NCI-H1417 (cell line): ENCODE measurements at places on chromosomes 4 and X.

- DNase-seq: no peak
Measured at GRCh38 chr4:88706574-88706973, 8.9 kb upstream of the NAP1L5 start.

- DNase-seq: no peak
Measured at GRCh38 chrX:38004046-38004445, 2.3 kb upstream of the SYTL5 start.

GRCh38 chrX:133969191-133969590 lies 16.2 kb downstream of the GPC3 start:
- DNase-seq: no peak

DNA sequence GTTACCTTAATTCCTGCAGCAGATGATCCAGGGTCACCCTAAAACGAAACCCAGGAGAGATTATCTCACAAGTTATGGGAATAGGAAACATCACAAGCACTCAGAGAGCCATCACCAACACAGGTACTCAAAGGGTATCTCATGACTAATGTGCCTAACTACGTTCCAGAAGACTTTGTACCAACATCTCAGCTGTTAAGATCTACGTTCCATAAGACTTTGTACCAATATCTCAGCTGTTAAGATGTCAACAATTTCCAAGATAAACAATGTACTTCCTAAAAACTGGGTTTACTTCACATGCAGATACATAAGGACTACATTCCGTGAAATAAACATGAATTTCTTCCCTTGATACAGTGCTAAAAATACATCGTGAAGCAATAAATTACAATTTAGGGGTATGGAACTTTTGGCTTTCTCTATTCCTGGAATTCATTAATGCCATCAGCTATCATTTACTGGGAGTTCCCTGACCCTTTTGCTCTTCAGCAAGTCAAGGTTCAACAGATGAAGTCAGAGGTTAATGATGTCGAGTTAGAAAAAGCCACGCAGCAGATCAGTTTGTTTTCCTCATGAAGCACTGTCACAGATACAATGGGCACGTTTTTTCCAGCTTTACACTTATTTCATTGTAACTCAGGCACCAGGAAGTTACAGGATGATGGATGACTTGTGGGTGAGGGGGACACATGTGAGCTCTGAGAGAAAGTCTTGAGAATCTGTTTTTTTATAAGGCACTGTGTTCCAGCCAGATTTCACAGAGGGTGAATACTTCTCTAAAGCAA lies 127.0 kb upstream of the ETNPPL start:
- DNase-seq: no peak

DNA sequence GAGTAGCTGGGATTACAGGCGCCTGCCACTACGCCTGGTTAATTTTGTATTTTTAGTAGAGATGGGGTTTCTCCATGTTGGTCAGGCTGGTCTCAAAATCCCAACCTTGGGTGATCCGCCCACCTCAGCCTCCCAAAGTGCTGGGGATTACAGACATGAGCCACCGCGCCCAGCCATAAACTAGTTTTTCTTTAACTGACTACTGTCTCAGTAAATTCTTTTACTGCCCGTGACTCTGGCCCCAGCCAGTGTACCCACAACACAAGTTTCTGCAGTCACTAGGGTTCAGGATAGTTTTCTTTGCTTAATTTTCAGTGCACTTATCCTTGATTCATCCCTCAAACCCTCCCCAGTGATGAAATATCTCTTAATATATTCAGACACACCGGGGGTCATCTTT lies 8.3 kb downstream of the SHROOM2 start:
- no peak for DNase-seq

- DNase-seq: no peak
Measured at GRCh38 chr4:1192091-1192492, 19.7 kb upstream of the SPON2 start.

DNA sequence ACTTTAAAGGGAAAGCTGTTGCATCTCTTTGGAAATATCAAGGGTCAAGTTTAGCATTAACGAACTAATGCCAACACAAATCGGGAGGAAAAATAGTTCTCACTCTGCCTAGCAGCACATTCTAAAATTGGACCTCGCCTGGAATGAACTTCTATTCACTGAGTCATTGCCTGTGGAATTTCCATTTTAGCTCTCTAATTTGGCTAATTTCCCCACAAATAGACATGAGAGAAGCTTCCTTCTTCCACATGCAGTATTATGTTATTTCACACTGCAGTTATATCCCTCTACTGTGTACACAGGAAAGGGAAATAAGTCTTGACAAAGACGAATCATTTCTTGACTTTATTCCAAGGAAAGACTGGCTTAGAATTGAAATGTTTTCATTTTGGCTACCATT lies 9.3 kb downstream of the ZXDA start:
- no peak for DNase-seq

- DNase-seq: no peak
Measured at GRCh38 chrX:99603091-99603814, 806.8 kb downstream of the PCDH19 start.

DNA sequence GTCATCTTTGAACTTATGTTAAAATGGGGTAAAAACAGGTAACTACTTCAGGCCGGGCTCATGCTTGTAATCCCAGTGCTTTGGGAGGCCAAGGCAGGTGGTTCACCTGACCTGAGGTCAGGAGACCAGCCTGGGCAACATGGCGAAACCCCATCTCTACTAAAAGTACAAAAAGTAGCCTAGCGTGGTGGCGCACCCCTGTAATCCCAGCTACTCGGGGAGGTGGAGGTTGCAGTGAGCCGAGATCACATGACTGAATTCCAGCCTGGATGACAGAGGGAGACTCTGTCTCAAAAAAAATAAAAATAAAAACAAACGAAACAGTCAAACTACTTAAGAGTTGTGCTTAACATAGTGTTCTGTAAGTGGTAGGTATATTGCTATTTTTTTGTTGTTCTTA lies 2.5 kb downstream of the DDX3X start:
- DNase-seq: no peak

DNA sequence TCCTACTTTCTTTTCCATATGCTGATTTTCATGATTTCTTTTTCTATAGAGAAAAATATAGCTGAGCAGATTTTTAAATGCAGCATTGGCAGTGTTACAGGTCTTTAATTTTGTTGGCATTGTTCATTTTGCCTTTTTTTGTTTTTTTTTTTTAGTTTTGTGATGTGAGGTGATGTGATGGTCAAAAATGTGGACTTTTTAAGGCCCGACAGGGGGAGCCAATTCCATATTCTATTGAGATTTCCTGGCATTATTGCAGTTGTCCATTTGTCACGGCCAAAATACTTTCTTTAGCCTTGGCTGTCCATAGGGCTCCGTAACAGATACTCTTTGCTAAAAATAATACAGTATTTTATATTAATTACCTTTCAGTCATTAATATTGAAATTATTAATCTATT lies 47.8 kb downstream of the SLIT2 start:
- peak; percentile 25 for DNase-seq

DNA sequence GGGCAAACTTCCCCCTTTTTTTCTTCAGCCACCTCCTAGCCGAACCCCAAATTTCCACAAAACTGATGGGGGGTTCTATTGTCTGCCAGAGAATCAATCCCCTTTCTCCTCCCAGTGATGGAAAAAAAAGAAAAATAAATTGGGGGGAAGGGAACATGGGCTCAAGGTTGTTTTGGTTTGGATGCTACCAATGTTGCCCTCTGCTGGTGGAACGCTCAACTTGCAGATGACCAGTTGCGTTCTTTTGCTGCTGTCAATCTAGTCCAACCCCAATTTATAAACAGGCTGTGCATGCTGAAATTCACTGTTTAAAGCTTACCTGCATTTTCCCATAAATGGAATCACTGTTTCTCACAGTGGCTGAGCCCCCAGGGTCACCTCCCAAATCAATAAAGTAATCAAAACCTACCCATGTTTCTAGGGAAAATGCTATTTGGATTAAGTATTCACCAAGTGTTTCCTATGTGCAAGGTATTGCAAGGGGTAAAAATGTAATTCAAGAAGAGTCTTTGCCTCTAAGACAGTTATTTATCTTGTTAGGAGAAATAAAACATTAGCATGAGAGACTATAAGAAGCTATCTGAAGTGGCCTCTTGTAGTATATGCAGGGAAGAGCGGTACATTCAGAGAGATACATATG lies 116.7 kb upstream of the TMEM164 start:
- DNase-seq: peak; percentile 67

GRCh38 chr4:109486007-109486406 lies 52.4 kb downstream of the SEC24B start:
- no peak for DNase-seq

GRCh38 chrX:76796311-76796710 lies 368.8 kb downstream of the MAGEE1 start:
- no peak for DNase-seq

DNA sequence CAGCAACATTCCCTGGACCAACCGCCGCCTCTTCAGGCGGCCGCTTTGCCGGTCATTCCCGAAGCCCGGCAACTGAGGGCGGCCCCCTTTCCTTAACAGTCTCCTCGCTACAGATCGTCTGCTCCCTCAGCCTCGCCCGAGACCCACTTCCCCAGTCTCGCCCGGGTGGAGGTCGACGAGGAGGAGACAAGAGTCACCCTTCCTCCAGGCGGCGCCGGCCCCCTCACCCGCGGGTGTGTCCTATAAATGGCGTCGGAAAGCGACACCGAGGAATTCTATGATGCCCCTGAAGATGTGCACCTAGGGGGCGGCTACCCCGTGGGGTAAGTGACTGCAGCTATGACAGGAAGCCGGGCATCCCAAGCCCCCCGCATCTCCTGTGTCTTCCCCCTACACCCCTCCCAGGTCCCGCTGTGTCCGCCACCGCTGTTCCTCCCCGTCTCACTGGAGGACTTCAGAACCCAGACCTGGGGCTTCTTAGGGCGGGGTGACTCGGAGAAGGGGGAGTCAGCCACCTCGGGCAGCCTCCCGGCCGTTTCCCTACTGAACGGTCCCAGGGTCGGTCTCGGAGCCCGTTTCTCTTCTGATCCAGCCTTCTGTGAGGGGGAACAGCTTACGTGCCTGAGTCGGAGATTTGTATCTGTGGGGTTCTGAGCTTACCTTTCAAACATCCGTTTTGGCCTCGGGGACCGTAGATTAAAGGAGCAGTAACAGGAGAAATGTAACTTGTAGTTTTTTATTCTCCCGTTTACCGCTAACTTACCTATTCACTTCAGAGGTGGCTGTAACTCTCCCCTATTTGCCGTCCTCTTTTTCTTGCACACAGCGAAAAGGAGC lies 570 bp downstream of the WDR44 start:
- peak; percentile 81 for DNase-seq

GRCh38 chrX:41734530-41734929 lies 10.5 kb downstream of the GPR82 start:
- DNase-seq: no peak

- peak; percentile 4 for DNase-seq
Measured at GRCh38 chr4:42995343-42995944, 102.9 kb downstream of the GRXCR1 start.

DNA sequence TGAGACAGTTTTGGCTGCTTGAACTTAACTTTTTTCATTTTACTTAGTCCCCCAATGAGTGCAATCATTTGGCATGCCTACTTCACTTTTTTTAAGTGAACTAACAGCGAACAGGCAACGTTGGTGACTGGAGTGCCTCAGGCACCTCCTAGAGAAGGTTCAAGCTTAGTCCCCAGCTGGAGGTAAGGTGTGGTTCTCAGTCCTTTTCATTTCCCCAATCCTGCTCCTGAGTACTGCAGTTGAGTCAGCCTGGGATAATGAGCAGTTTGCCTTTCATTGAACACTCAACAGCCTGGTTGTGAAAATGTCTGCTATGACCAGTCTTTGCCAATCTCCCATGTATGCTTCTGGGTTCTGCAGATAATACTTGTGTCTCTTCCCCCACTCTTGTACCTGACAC lies 109.5 kb downstream of the CDKL5 start:
- DNase-seq: no peak

GRCh38 chrX:109533631-109534030 lies 3.0 kb upstream of the NXT2 start:
- no peak for DNase-seq

- peak; percentile 98 for DNase-seq
Measured at GRCh38 chrX:48021026-48021900, 14.5 kb downstream of the SPACA5 start.

DNA sequence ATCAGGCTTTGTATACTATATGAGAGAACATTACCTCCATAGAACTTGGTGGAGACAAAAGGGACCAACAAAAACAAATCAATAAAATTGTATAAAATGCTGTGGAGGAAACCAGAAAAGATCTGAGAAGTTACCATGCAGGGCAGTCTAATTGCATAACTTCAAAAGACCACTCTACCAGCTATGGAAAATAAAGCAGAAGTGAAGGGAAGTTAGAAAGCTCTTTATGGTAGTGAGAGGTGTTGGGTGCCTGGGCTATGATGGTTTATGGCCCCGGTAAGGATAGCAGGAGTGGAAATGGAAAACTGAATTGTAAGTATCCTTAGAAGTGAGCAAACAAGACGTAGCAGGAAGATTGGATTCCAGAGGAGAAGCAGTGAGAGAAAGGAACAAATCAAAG lies 3.1 kb downstream of the TMEM184C start:
- no peak for DNase-seq

- no peak for DNase-seq
Measured at GRCh38 chr4:177204126-177204525, 105.5 kb upstream of the NEIL3 start.

DNA sequence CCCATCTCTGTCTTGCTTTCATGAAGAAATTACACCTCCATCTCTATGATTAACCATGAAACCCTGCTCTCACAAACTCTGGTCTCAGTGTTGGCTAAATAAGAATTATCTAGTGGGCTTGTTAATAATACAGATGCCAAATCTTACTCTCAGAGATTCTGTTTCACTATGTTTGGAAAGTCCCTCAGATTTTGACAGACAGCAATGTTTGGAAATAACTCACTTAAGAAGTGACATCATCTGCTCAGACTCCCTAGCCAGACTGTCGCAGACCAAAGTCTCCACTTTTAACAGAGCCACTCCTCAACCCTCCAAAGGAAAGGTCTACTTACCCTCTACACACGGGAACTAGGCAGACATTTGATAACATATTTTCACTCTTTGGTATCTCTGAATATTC lies 328.5 kb upstream of the FGF16 start:
- DNase-seq: no peak

DNA sequence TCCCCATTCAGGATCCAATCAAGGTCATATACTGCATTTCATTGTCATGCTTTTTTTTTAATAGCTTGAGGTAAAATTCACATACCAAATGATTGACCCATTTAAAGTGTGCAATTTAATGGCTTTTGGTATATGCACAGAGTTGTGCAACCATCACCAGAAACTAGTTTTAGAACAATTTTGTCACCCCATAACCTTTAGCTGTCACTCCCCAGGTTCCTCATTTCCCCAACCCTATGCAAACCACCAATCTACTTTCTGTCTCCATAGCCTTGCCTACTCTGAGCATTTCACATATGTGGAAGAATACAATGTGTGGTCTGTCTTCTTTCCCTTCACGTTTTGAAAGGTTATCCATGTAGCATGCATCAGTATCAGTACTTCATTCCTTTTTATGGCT lies 1.4 kb upstream of the SMAD1 start:
- DNase-seq: no peak

GRCh38 chrX:115561605-115562479 lies 868 bp downstream of the PLS3 start:
- peak; percentile 80 for DNase-seq

- DNase-seq: no peak
Measured at GRCh38 chr4:140790171-140790570, 34.0 kb upstream of the TBC1D9 start.

GRCh38 chr4:71230271-71231128 lies 108.3 kb upstream of the SLC4A4 start:
- DNase-seq: no peak
